ENCODE measurements at places on chromosomes 11 and 22. TPM values are rescaled to one million over a fixed set of nuclear protein-coding genes. Genes with fewer than 3 reads are reported as not detected.

TRPC6 gene
- total RNA-seq: not detected

MRGPRE gene
- not detected for total RNA-seq

SELENOH gene
- 249 TPM for total RNA-seq

SYT9 gene
- total RNA-seq: not detected

- no peak for DNase-seq
- H3K36me3 ChIP-seq: peaks cover 26% of the 10 kb centered on the region
- no peaks in the 10 kb centered on the region for H3K27me3 ChIP-seq
- H3K4me1 ChIP-seq: peaks cover 7% of the 10 kb centered on the region
- H3K4me3 ChIP-seq: no peak overlapping the region
Observed at GRCh38 chr11:120482149-120482548, 29.4 kb upstream of the GRIK4 start.

DNA sequence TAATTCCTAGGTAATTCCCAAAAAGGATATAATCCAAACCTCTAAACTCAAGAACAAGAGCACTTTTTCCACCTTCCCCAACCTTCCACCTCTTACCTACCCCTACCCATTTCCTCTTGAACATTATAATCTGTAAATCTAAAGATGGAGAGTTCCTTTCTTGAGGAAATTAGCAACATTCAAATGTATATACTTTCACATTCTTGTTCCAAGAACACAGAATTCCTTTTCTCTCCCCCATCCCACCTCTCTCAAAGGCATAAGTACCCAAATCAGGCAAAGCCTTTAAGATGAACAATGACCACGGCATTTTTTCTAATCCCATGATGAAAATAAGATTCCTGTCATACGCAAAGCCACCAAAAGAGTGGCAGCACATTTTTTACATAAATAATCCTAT is 18.3 kb downstream of the RRAS2 start:
- H3K4me1 ChIP-seq: peaks cover 64% of the 10 kb centered on the region
- no peak overlapping the region for H3K4me3 ChIP-seq
- H3K27ac ChIP-seq: peak overlapping the region; percentile 80
- DNase-seq: no peak

GRCh38 chr22:26325641-26326040 is 103.4 kb upstream of the ASPHD2 start:
- no peak for DNase-seq
- H3K4me1 ChIP-seq: no peaks in the 10 kb centered on the region
- H3K4me3 ChIP-seq: no peak overlapping the region
- H3K27ac ChIP-seq: no peak overlapping the region

GRCh38 chr11:109048098-109048497 is 373.9 kb upstream of the C11orf87 start:
- no peak for DNase-seq
- no peaks in the 10 kb centered on the region for H3K36me3 ChIP-seq
- H3K27ac ChIP-seq: no peak overlapping the region
- H3K27me3 ChIP-seq: peaks cover 3% of the 10 kb centered on the region
- no peaks in the 10 kb centered on the region for H3K4me1 ChIP-seq

GRCh38 chr22:45994491-45995404 is 17.8 kb upstream of the WNT7B start:
- H3K36me3 ChIP-seq: no peaks in the 10 kb centered on the region
- no peak overlapping the region for H3K4me3 ChIP-seq
- H3K27me3 ChIP-seq: no peaks in the 10 kb centered on the region
- DNase-seq: peak; percentile 88
- H3K27ac ChIP-seq: no peak overlapping the region

- no peak overlapping the region for H3K4me3 ChIP-seq
- H3K27me3 ChIP-seq: no peaks in the 10 kb centered on the region
- H3K4me1 ChIP-seq: peaks cover 2% of the 10 kb centered on the region
- H3K27ac ChIP-seq: no peak overlapping the region
Observed at GRCh38 chr11:102244681-102245409, 72.4 kb upstream of the BIRC3 start.
